ENCODE measurements at places on chromosomes 2 and 18.

DNA sequence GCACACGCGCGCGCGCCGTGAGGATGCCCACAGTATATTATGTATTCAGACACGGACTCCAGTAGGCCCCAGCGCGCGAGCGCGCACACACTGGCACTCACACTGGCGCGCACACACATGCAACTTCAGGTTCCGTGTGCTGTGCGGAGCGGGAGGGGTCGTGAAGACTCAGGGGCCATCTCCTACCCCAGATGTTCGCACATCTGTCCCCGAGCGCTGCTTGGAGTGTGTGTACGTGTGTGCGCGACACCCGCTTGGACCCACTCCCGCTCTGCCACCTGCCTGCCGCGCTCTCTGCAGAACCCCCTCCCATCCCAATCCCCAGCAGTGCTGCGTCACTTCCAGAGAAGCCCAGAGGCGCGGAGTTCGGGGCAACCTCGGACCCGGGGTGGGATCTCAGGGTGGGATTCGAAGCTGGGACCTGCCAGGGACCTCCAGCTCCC, 2.6 kb downstream of the NRP2 start:
- no peak for DNase-seq

- DNase-seq: no peak
Observed at GRCh38 chr18:34358923-34359322, 134.2 kb upstream of the NOL4 start.

DNA sequence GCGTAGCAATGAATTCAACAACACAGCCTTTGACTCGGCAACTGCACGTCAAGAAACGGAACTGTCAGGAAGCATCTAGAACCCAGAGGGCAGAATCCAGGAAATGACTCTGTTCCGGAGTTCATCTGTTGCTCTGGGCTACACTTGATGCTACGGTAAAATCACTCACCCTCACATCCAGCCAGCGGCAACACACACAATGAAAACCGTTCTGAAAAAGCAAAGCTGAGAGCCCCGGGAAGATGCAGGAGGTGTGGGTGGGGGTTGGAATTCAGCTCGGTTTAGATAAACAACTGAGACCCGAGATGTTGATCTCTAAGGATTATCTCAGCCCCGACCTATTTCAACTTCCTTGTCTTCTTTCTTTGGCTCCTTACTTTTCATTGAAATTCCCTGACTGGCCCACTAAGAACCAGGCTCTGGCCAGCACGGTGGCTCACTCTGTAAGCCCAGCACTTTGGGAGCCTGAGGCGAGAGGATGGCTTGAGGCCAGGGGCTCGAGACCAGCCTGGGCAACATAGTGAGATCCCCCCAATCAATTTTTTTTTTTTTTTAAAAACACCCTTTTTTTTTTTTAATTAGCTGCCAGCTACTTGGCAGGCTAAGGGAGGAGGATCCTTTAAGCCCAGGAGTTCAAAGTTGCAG, 13.3 kb upstream of the RAB17 start:
- DNase-seq: peak; percentile 10

DNA sequence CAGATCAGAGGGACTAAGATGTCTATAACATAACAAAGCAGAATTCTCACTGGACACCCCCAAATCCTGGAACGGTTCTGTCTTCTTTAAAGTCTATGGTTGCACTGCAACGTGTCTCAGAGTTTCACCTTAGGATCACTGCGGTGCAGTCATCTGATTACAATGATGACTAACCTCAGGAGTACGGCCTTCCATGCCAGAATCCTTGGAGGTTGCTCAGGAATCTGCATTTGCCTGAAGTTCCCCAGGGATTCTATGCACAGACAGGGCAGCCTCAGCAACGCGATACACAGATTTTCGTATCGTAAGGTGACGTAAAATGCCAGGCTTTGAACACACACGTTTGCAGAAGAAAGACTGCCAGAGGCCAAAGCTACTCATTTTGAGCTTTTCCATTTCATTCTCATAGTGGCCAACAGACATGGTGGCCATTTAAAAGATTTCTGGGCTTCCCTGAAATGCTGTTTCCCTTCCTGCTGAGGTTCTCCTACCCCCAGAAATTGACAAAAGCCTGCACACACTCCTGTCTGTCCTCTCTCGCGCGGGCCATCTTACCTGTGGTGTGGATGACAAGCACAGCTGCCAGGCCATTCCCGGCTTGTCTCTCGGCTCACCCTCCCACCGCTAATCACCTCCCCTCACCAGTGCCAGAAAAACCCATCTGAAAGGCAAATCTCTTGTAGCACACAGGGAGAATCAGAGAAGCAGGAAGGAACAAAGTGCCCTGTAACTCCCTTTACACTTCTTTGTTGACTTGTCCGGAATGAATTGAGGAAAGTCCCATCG, 148.8 kb downstream of the ACKR3 start:
- DNase-seq: no peak

DNA sequence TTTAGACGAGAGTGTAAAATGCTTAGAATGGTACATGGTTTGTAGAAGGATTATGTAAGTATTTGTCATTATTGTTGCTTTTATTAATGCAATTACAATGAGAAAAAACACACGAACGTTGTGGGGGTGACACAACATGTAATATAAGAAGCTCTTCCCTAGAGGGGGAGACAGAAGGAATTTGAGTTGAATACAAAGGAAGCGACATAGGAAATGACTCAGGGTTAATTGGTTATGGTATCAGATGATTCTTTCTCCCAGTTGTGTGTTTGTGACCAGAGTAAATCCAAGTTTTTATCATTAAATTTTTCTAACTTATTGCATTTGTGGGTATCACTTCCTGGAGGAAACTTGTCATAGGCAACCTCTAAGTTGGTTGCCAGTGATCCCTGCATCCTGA, 625.6 kb upstream of the CDH2 start:
- no peak for DNase-seq

Measured in stimulated activated CD4-positive, alpha-beta T cell treated with anti-CD3 and anti-CD28 coated beads, Interleukin-4, amount 100 ng/mL, for 1 hour (primary cell).